Fibroblast of villous mesenchyme (primary cell): ENCODE measurements at places on chromosomes 2 and 18. TPM values are rescaled to one million over a fixed set of nuclear protein-coding genes. Genes with fewer than 3 reads are reported as not detected.
A peak's percentile ranks its signal among the peaks of the same experiment; 100 is the strongest.

DNA sequence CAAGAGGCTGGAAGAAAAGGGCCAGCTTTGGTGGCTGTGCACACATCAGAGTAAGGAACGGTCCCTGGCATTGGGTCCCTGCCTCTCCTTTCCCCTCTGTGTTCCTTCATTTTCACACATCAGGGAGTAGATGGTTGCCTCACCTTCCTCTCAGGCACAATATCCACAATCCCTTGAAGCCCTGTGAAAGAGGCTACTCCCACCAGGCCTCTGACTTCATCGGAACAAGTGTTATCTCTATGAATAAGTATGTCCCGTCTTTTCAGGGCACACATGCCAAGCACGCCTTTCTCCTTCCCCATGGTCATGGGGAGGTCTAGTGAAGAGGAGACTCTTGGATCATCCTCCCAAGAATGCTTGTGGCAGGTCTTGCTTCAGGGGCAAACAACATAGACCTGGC, 61.2 kb upstream of the LMAN1 start:
- DNase-seq = peak; percentile 16

DNA sequence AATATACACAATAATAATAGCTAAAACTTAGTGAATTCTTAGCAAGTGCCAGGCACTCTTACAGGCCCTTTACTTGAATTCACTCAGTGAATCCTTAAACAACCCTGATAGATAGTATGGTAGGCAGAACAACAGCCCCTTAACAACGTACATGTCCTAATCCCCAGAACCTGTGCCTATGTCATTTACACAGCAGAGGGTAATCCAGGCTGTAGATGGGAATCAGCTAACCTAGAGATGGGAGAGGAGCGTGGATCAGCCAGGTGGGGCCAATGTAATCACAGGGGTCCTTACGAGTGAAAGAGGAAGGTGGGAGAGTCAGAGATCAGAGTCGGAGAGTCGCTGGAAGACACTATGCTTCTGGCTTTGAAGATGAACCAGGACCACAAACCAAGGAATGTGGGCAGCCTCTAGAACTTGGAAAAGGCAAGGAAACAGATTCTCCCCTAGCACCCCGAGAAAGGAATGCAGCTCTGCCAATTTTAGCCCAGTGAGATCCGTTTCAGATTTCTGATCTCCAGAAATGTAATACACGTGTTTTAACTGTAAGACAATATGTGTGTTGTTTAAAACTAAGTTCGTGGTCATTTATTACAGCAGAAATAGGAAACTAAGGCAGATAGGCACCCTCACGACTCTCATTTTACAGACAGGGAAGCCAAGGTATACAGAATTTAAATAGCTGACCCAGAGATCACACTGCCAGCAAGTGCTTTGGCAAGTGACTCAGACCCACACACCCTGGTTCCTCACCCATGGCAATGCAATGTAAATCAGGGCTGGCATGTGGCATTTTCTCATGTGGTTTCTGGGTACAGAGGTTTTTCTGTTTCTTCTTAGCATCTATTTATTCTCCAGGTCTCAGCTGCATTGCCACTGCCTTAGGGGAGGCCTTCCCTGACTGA, 68.9 kb downstream of the DOCK10 start:
- no peak for DNase-seq

NYAP2 gene
- not detected in 2 replicates for total RNA-seq

DNA sequence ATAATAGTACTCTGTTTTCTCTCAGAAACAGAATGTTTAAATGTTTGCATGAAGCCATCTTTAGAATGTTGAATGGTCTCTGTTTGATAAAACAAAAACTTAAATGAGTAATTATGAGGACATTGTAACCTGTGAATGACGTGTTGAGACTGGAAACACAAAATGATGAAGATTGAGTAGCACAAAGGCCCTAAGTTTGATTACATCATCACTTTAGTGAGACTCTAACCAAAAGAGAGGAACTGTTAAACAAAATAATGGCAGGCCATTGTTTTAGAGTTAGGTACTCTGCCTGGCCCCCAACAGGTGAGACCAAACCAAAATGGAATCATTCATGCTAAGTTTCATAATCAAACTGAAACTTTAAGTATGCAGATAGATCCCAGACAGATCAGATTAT, 1561.7 kb upstream of the SLC39A10 start:
- no peak for DNase-seq

DNA sequence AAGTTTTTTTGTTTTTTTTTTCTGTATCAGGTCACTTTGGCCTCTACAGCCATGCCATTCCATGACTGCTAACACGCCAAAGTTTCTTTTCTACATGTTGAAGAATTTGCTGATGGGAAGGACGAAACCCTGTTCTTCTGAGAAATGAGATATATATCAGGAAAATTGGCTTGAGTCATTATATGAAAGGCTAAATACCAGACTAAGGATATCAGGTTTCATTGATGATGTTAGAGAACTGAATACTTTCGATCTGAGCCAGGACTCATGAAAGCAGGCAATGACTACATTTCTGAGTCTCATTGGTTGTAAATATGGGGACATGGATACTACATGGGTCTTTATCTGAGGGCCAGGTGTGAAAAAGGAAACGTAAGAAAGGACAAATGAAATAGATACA, 181.4 kb downstream of the OSR1 start:
- DNase-seq = peak; percentile 32

DNA sequence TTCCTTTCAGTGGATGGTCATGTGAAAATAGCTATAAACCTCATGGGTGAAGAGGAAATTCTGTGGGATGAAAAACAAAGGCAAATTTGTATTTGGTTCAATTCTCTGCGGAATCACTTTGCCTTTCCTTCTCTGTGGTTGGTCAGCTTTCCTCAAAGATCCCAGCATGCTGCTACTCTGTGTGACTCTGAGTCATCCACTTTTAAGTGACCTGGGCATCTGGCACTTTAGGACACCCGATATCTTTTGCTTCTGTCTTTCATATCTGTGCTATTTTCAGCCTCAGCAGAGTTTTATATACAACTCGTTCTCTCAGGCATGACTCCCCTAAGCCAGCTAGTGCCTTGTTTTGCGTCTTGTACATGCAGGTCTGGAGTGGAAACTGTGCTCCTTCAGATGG, 217.0 kb upstream of the PIEZO2 start:
- peak; percentile 2 for DNase-seq
